ENCODE measurements at places on chromosomes 13 and 19.

- no peak for DNase-seq
Observed at GRCh38 chr13:29379865-29380264, 215.6 kb downstream of the SLC7A1 start.

GRCh38 chr13:90154311-90154960 lies 1193.1 kb upstream of the MIR17HG start:
- DNase-seq = no peak

GRCh38 chr13:48564056-48564455 lies 31.2 kb upstream of the RCBTB2 start:
- DNase-seq = no peak

DNA sequence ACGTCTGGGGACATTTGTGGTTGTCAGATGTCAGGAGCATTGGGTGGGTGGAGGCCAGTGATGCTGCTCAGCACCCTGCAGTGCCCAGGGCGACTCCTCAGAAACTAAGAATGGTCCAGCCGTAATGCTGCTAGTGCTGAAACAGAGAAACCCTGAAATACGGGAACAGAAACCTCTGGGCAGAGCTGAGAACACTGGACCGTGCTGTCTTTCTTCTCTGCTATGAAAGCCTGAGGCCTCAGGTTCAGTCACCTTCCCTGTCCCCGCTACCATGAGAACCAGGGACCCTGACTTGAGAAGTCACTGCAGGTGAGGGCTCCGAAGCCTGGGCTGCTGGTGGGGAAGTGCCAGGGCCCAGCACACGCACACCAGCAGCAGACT lies 13.4 kb downstream of the CAPS start:
- no peak for DNase-seq

DNA sequence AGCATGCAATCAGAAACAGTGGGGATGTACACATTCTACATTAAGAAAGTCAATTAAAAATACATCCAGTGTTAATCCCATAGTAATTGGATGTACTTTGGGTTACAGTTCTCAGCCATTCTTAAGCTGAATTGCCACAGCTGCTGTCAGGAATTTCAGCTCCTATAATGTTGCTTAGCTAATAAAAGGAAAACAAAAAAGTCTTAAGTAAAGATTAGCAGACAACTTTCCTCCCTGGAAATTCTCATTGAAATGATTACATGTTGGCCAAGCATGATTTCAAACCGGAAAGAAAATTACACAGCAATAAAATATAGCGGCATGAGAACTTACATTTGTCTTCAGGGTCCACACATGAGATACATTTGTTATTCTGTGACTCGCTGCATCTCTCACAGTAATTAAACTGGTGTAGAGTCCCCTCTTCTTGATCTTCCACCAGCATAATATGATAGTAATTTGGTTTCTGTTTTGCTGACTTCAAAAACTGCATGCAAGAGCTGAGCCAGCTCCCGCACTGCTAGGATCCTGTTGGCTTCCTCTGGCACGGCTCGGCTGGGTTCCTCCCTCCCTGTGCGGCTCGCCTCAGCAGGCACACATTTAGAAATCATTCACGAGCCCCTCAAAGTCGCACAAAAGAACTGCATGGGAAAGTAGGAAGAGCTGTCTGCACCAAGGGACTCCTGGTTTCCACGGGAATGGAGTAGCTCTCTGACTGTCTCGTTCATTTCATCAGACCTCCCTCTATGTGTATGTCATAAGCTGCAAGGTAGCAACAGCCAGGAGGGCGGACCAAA lies at the start of gene HTR2A:
Gene HTR2A, minus strand, starts transcription at position 713 of the 797 bp plus-strand sequence. CDS start 1,147 bp downstream, outside the sequence.
- DNase-seq = no peak

- DNase-seq = no peak
Observed at GRCh38 chr19:29851769-29852521, 40.2 kb downstream of the CCNE1 start.

GRCh38 chr13:44903574-44903985 lies 85.7 kb downstream of the NUFIP1 start:
- no peak for DNase-seq

- DNase-seq = no peak
Observed at GRCh38 chr19:33390908-33391630, 17.6 kb downstream of the CEBPG start.

GRCh38 chr13:106287351-106287750 lies 248.1 kb downstream of the EFNB2 start:
- DNase-seq = no peak

DNA sequence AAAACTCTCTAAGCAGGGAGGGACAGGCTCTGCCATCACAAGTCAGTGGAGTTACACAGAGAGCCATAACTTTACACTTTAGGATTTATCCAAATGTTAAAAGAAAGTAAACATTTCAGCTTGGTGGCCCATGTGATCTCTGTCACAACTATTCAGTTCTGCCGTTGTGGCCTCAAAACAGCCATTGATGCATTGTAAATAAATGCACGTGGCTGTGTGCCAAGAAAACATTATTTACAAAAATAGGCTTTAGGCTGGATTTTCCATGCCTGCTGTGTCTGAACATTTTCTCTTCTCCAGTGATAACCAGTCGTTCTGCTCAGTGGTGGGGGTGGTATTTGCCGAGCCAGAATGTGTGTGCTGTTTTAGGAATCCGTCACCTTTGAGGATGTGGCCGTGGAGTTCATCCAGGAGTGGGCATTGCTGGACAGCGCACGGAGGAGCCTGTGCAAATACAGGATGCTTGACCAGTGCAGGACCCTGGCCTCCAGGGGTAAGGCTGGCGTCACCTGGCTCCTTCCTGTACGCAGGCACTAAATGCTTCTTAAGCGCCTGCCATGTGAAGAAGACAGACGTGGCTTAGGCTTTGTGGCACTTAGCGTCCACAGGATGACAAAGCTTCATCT lies 4.9 kb downstream of the ZNF333 start:
- no peak for DNase-seq

GRCh38 chr13:77456271-77456670 lies 79.2 kb upstream of the SCEL start:
- no peak for DNase-seq

- DNase-seq = no peak
Observed at GRCh38 chr19:40247178-40247577, 20.7 kb upstream of the CCNP start.

DNA sequence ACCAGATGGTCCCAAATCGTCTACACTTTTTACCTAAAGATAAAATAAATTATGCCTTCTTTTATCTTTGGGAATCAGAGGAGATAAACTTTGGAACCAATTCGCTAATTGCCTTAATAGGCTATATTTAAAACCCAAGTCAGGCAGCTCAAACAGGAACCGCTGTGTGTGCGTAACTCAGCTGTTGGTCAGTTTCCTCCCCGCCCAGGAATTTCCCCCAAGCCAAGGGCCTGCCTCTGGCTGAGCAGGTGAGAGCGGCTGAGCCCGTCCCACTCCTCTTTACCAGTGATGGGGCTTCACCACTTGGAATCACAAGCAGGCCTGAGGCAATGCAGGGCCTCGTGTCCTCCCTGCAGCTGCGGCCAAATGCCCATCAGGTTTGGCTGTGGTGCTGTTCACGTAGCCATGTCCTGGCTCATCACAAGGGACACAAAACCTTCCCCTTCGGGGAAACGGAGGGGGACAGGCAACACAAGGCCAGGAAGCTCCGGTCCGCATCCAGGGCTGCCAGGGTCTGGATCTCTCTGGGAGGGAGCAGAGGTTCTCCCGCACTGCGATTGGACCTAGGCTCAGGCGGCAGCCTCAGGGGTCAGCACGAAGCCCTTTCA lies 503 bp upstream of the SLC7A9 start:
- no peak for DNase-seq

DNA sequence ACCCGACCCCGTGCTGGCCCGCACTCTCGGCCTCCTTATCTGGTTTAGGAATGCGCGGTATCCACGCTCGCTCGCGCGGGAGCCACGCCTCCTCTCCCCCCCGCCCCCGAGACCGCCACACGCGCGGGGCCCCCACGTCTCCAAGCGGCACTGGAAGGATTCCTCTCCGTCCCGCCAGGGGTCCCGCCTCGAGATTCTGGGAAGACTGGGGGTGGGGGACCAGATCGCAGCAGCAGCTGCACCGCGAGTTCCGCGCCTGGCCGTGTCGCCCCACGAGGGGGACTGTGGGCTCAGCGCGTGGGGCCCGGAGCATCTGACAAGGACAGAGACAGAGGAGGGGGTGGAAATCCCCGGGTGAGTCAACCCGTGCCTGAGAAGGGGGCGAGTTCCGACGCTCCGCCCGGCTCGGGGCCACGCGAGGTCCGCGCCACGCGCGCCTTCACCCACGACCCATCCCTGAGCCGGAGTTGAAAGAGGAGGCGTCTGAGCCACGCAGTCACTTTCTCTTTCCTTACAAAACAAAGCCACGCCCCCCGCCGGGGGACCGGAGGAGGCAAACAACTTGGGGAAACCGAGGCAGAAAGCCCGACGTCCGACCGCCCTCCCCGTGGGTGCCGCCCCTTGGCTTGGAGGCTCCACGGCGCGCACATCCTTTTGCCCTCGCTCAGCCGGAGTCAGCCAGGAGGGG lies 814 bp downstream of the S1PR2 start:
- DNase-seq = peak; percentile 72

- DNase-seq = no peak
Observed at GRCh38 chr19:1105873-1106840, 2.4 kb downstream of the GPX4 start.

GRCh38 chr19:3866910-3867638 lies 1.8 kb downstream of the ZFR2 start:
- DNase-seq = no peak

DNA sequence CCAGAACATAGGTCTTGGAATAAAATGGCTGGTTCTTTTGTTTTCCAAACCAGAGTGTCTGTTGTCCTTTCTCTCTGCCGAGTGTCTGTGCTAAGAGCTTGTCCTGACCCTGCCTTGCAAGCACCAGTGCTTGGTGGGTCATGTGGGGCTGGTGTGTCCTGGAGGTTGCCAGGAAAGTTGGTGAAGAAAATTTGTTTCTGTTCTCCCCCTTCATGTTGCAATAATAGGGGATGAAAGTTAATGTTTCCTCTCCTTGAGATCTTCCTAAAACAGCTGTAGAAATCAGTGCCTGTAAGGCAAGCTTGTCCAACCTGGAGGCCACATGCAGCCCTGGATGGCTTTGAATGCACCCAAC lies 2.7 kb downstream of the HAMP start:
- no peak for DNase-seq

GRCh38 chr13:45670189-45670885 lies 31.8 kb upstream of the CBY2 start:
- no peak for DNase-seq

DNA sequence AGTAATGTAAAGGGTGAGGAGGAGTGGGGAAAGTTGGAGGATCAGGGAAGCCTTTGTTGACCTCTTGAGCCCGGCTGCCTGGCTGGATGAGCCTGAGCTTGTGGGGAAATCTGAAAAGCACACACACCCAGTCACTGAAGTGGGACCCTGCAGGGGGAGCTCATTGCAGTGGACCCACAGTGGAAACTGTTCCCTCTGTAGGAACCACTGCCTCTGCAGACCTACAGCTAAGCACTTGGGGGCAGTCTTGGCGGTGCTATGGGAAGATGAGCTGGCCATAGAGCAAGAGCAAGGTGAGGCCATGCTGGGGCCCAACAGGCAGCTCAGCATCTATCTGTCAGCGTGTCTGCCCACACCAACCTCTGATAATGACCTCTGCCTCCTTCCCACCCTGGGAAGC lies 294.8 kb downstream of the TSHZ3 start:
- no peak for DNase-seq

DNA sequence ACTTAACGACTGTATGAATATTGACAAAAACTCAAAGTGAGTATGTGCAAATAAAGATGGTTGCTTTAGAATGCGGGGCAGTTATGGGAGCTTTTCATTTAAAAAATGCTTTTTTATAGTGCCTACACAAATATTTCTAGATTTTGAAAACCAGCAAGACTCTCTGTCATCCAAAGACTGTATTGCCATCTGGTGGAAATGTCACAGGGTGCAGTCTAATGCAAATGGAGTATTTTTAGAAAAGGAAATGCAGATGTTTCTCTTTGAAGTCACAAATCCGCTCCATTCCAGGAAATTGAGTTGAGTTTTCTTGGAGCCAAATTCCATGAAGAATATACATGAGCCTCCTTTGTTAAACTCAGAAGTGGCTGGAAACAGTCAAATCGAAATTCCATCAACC lies 2.3 kb upstream of the C1QTNF9B start:
- DNase-seq = peak; percentile 22

DNA sequence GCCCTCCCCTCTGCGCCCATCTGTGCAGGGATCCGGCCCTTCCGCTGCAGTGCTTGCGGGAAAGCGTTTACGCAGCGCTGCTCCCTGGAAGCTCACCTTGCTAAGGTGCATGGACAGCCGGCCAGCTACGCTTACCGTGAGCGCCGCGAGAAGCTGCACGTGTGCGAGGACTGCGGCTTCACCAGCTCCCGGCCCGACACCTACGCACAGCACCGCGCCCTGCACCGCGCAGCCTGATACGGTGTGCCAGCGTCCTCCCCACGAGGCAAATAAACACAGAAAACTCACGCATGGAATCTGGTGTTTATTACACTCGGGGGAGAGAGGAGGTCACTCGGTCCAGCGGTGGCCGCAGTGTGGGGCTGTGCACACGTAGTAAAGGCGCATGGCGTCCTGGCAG lies 1.2 kb downstream of the POLR2I start:
- no peak for DNase-seq

DNA sequence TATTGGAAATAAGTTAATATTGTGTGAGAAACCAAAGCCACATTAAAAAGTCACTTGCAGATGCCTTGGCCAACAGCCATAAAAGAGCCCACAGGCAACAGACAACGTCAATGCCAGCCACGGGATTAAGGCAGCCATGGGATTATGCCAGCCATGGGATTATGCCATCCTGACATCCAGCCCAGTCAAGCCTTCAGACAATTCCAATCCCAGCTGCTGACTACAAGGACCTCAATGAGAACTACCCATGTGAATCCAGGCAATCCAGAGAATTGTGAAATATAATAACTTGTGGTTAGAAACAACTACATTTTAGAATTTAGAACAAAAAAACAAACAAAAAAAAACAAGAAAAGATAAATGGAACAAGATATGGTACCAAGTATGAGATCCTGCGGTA lies 356.6 kb downstream of the EFNB2 start:
- no peak for DNase-seq

DNA sequence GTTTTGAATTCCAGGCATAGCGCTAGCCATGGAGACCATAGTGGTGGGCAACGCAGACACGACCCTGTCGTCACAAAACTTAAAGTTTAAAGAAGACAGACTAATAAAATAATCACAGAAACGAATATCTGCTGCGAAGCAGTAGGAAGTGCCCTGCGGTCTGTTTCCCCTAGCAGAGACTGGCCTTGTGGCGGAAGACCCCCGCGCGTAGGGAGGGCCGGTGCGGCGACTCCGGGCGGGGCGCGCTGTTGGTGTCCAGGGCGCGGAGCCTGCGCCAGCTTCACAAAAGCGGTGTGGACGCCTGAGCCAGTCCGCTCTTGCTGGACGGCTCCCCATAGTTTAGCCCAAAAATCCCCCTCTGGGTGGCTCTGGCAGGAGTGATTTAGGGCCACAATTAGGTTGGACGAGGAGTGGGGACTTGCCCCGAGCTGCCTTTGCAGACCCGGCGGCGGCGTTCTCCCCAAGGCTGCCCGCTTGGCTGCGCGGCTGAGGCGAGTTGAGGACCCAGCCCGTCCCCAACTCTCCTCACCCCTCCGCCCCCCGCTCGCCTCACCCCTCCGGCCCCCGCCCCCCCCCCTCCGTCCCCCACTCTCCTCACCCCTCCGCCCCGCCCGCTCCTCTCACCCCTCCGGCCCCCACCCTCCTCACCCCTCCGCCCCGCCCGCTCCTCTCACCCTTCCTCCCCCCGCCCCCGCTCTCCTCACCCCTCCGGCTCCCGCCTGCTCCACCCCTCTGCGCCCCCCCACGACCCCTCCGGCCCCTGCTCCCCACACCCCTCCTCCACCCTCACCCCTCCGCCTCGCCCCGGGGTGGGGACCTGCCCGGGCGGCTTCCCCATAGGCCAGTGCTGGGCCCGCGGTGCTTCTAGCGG lies 14.2 kb upstream of the LATS2 start:
- DNase-seq = no peak
